Large intestine (tissue), 12 donors: ENCODE measurements at places on chromosomes 1 and 21. TPM values are rescaled to one million over a fixed set of nuclear protein-coding genes. Genes with fewer than 3 reads are reported as not detected.

Gene IFI44
- 14.5 TPM for polyA plus RNA-seq

Gene SPRR1B
- not detected for polyA plus RNA-seq

Gene PEAR1
- polyA plus RNA-seq: 5.9 TPM

Gene UBIAD1
- polyA plus RNA-seq: 13.6 TPM

DNA sequence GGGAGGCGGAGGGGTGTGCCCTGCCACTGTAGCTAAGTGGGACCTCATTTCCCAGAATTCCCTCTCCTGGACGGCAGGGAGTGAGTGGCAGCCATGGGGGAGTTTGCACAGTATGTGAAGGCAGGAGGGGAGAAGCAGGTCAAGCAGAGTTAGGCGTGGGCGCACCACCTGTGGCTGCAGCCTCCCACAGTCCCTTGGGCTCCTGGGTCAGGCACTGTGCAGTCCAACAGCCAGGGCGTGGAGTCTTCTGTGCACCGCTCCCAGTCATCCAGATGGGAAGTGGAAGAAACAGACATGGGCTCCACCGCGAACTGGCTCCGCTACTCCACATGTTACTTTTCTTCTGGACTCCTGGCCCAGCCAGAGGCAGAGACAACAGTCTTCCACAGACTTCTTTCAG, 85.4 kb upstream of the TIAM1 start:
- H3K36me3 ChIP-seq: no peaks in the 10 kb centered on the region
- no peak for DNase-seq
- no peaks in the 10 kb centered on the region for H3K4me1 ChIP-seq
- no peak overlapping the region for H3K4me3 ChIP-seq
- H3K27ac ChIP-seq: no peak overlapping the region

DNA sequence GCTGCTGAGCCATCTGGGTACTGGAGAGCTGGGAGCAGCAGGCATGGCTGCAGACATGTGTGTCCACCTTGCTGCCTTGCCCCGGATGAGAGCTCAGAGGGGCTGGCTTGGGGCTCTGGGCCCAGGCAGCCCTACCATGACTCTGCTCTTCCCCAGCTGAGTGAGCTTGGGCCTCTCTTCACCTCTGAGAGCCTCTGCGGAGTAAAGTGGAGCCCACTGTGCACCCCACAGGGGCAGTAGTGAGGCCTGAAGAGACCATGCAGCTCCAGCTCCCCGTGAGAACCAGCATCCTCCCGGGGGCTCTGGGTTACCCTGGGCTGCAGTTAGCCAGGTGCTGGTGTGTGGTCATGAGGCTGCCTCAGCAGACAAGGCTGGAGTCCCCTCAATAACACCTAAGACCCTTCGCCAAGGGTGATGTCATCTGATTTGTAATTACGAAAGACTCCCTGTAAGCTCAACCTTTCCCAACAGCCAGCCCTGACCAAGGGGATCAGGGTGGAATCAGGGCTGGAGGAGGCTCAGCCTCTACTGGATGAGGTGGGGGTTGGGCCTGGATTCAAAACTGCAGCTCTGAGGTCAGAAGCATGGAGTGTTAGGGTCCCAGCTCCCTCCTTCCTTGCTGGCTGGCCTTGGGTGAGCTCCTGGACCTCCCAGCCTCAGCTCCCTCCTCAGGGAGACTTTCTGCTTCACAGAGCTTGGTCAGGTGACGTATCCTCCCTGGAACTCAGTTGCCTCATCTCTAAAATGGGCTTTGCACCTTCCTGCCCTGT, 308.0 kb downstream of the MATN1 start:
- H3K4me3 ChIP-seq: no peak overlapping the region
- no peak for DNase-seq
- H3K36me3 ChIP-seq: no peaks in the 10 kb centered on the region
- no peak overlapping the region for H3K27ac ChIP-seq

- H3K4me3 ChIP-seq: no peak overlapping the region
- H3K27ac ChIP-seq: no peak overlapping the region
- H3K36me3 ChIP-seq: peaks cover 2% of the 10 kb centered on the region
- H3K27me3 ChIP-seq: no peaks in the 10 kb centered on the region
These were observed 41.8 kb downstream of the MACO1 start for GRCh38 chr1:25472471-25472870.

DNA sequence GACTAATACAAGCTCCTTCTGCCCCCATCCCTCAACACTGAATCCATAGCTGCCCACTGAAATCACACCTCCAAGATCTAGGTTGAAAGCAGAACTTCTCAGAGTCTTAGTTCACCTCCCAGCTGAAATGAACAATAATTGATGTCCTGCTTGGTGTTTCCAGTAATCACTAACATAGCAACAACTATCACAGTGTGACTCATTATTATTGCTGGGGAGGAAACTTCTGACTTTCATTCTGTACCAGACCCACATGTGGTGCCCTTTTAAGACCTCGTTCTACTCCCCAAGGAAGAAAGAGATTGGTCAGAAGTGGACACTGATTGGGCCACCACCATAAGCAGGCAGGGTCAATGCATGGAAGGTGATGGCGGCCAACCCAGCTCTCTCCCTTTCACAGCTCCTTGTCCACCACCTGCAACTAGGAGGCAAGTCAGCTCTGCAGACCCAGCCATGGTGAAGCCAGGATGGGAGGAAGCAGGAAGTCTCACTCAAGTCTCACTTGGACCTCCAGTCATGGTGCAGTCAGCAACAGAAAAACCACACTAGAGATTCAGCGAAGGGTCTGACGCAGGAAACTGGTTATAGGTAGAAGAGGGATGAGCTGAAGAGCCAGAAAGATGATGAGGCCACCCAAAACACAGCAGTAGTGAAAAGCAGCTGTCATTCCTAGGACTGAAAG, 720.2 kb downstream of the PTPRU start:
- H3K27ac ChIP-seq: no peak overlapping the region
- H3K4me3 ChIP-seq: no peak overlapping the region
- no peaks in the 10 kb centered on the region for H3K4me1 ChIP-seq
- no peaks in the 10 kb centered on the region for H3K27me3 ChIP-seq

DNA sequence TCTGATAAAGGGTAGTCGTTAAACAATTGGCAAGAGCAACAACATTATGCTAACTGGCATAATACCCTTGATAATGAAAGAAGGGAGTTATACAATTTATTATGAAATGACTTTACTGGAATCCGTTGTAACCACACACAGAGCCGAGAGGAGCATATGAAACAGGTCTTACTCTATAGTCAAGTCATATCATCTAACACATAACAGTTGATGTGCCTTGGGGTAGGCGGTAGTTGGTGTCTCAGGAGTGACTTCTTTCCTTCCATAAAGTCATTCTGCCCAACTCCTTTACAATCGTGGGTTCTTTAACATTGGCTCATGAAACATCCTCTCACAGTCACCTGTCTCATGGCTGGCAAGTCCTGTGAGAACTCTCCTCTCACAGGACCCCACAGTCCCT, 225.2 kb downstream of the LTN1 start:
- no peak overlapping the region for H3K27ac ChIP-seq
- DNase-seq: no peak
- no peaks in the 10 kb centered on the region for H3K4me1 ChIP-seq
- no peaks in the 10 kb centered on the region for H3K36me3 ChIP-seq

GRCh38 chr1:93636712-93637111, 44.9 kb downstream of the BCAR3 start:
- H3K4me1 ChIP-seq: no peaks in the 10 kb centered on the region
- no peak overlapping the region for H3K4me3 ChIP-seq
- H3K36me3 ChIP-seq: peaks cover 4% of the 10 kb centered on the region
- no peak overlapping the region for H3K27ac ChIP-seq

- no peaks in the 10 kb centered on the region for H3K27me3 ChIP-seq
- H3K27ac ChIP-seq: no peak overlapping the region
These were observed 23.4 kb upstream of the HSD3B1 start for GRCh38 chr1:119483441-119484200.
